NCI-H2081 treated with DMSO at 0.1 percent for 48 hours (cell line): ENCODE measurements at places on chromosomes 16 and 17.

DNA sequence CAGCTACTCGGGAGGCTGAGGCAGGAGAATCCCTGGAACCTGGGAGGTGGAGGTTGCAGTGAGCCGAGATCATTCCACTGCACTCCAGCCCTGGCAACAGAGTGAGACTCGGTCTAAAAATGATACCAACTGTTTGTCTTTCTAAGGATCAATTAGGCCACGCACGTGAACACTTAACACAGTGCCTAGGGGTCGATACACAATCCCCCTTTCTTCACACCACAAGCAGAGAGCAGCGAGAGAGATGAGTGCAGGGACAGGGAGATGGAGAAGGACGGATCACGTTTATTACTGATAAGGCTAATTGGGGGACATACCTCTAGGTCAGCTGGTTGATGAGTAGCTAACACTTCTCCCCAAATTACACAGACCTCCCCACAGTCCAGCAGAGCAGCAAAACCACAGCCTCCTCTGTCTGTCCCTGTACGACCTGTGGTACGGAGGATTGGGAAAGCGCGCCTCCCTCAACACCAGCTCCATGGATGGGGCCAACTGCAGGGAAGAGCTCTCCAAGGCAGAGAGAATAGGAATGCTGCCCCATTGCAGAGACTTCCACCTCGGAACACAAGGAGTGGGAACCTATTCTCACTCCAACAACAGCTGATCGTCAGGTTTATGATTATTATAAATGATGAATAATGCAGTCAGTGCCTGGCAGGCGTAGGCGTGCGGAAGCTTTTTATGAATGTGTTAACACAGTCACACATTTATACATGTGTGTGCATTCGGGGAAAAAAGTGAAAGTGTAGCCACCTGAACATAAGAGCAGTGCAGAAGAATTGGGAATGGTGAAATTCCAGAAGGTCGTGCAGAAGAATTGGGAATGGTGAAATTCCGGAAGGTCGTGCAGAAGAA lies 155.1 kb downstream of the C16orf95 start:
- DNase-seq, result no peak

DNA sequence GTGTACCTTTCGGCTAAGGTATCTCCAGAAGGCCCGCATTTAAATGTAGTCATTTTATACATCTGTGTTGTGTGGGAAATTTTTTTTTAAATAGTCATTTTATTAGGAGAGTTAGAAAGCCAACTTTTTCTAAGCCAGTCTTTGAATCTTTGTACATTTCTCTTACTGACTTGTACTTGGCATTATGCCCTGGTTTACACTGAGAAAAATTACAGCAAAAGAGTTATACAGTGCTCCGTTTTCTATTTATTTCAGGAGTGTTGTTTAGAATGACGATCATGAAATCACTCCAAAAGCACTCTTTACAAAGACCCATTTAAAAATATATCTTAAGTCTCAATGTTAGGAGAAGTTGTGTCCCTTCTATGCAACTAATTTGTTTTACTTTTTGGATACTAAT lies 91.8 kb downstream of the CYB561 start:
- no peak for DNase-seq

DNA sequence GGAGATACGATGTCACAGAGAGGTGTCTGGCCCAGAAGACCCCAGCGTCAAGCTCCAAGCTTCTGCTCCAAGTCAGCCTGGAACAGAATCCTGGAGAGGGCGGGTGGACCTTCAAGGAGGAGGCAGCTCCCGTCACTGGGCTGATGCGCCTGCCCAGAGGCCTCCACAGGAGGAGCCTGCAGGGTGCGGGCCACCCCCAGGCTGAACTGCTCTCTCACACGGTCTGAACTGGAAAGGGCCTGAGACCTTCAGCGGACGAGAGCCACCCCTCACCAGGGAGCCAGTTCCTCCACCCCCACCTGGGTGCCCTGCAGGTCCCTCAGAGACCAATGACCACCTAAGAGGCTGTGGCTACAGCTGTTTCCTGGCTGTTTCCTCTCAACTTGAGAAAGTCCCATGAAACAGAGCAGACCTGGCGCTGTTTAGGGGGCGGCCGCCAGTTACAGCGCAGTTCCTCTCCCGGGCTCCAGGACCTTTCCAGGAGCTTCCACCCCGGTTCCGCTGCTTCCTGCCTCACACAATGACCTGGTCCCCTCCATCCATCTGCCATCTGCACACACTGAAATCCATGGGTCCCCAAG lies 36.0 kb upstream of the KLHDC4 start:
- no peak for DNase-seq

DNA sequence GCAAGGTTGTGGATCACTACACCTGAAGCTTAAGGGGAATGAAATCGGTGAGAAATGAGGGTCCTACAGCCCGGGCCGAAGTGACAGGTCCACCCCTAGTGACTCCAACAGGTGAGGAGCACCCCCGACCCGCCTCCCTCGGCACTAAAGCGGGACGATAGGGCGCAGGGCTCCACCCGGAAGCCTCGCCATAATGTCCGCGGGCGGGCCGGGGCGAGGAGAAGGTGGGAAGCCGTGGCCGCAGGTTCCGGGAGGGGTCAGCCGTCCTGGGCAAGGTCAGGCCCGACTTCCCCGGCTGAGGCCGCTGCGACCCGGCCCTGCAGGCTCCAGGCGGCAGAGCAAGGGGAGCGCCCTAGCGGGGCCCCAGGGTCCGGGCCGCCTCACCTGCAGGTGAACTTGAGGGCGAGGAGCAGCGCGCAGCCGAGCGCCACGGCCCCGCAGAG lies 543 bp downstream of the TXNDC11 start:
- DNase-seq, result no peak

DNA sequence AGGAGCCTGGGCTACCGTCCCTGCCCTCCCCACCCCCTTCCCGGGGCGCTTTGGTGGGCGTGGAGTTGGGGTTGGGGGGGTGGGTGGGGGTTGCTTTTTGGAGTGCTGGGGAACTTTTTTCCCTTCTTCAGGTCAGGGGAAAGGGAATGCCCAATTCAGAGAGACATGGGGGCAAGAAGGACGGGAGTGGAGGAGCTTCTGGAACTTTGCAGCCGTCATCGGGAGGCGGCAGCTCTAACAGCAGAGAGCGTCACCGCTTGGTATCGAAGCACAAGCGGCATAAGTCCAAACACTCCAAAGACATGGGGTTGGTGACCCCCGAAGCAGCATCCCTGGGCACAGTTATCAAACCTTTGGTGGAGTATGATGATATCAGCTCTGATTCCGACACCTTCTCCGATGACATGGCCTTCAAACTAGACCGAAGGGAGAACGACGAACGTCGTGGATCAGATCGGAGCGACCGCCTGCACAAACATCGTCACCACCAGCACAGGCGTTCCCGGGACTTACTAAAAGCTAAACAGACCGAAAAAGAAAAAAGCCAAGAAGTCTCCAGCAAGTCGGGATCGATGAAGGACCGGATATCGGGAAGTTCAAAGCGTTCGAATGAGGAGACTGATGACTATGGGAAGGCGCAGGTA lies 762 bp downstream of the CDK12 start:
- DNase-seq, result no peak

- no peak for DNase-seq
These were observed 3.3 kb upstream of the FASN start for GRCh38 chr17:82101301-82101715.

DNA sequence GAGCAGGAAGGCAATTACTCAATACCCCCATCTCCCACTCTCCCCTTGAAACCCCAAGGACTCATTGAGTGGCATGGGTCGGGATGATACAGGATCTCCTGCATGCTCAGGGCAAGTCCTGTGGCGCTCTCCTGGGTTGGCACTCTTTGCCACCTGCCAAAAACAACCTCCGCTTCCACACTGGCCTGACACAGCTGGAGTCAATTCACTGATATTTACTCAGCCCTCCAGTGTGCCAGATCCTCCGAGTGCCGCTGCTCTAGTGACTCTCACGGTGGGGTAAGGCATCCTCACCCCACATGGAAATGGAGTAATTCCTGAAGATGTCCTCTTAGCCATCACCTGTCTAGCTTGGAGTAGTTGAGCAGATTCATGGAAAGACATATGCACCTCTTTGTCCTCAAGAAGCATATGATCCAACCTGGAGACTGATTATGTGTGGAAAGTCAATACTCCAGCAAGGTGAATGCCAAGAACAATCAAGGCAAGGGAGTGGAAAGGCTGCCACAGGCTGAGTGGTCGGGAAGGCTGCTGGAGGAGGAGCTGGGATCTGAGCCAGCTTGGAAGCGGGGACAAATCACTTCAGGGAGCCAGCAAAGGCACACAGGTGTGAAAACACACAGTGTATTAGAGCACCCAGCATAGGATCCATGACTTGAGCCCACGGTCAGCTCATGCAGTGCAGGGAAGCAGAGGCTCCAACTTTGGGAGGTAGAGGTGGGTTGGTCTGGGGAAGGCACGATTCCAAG lies 12.6 kb upstream of the GOSR2 start:
- DNase-seq, result peak; percentile 86

DNA sequence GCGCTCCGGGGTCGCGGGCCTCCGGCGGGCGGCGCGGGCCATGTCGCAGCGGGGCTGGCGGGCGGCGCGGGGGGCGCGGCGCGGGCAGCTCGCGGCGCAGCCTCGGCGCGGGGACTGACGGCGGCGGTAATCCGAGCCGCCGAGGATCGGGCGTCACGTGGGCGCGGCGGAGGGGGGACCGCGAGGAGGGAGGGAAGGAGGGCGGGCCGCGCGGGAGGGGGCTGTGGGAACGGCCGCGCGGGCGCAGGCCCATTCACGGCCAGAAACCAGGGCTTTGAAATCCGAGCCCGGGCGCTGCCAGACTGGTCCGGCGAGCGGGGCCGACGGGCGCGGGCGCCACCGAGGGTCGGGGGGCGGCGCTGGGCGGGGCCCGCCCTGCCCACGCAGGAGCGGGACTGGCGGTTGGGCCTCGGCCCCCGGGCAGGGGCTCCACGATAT lies at the start of gene MTSS2:
Gene MTSS2, minus strand, starts transcription at position 116 of the 438 bp plus-strand sequence. CDS start 262 bp downstream, outside the sequence.
- DNase-seq, result no peak

DNA sequence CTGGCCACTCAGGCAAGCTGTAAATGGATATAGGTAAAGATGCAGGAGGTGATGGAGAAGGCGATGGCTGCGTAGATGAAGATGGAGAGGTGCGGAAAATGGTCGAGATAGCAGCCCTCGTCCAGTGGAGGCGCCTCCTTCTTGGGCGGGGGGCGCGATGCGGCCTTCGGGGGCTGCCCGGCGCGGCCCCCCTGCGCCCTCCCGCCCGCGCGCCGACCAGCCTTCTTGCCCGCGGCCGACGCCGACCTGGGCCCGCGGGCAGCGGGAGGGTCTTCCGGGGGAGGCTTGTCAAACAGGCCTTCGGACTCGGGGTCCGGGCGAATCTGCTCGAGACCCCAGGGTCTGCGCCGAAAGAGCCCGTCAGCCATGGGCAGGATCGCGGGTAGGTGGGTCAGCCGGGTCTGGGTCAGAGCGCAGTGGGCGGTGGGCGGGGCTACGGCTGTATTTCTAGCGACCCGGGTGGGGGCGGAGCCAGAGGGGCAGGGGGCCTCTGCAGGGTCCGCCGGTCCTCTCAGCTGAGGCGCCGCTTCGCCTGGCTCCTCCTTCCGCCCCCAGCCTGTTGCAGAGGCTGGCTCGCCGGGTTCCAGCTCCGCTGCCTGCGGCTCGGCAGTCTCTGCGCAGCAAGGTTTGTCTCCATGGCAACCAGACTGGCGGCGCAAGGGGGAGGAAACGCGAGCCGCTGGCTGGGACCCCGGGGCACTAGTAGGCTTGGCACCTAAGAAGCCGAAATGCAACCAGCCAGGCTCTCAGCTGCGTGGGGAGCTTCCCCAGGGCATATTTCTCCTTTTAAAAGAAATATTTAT lies 14.4 kb downstream of the MIS12 start:
- DNase-seq, result peak; percentile 14

DNA sequence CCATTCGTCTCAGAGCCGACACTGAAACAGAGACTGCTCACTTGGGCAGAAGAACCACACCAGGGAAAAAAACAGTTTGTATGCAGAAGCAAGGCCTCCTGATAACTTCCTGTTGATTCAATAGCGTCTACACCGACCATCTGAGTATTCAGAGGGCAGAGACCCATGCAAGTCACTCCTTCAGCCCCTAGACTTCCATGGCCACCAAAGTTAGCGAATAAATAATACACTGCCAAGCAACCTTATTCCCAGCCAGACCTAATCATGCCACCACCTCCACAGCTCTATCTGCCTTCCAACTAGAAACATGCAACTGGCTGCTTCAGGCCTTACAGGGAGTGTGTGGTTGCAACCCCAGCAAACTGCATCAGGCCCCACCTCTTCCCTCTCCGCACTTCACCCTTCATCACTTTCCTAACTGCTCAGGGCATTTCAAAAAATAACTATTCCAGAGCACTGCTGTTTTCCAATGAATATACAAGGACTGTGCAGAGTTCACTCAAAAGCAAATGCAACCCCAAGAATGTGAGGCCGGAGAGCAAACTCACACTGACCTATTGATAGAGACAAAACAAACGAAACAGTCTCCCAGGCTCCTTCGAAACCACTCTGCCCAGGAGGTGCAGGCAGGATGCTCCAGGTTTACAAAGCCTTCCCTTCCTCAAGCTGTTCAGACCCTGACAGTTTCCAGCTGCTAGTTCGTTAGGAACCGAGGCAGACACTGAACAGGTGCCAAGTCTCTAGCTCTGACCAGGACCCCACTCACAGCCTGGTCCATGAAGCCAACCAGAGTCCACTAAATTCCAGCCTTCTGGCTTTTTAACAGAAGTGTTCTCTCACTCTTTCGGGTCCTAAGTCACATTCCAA lies 3.6 kb downstream of the USP7 start:
- no peak for DNase-seq

DNA sequence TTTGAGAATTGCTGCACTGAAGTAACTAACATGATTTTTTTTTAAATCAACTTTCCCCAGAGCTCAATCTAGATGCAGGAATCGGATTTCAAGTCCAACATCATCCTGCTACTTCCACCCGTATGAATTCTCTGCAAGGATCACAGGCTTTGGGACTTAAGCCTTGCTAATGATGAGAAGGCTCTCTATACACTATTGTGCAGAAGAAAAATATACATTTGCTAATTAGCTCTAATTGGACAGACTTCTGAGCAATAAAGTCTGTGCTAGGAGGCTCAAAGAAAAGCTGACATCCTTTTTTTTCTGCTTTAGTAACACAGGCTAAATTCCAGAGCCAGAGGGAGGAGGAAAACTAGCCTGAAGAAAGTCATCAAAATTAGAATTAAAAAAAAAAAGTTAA lies 433.6 kb downstream of the PMP22 start:
- DNase-seq, result no peak

GRCh38 chr17:81713004-81713555 lies 996 bp downstream of the SLC25A10 start:
- DNase-seq, result no peak

DNA sequence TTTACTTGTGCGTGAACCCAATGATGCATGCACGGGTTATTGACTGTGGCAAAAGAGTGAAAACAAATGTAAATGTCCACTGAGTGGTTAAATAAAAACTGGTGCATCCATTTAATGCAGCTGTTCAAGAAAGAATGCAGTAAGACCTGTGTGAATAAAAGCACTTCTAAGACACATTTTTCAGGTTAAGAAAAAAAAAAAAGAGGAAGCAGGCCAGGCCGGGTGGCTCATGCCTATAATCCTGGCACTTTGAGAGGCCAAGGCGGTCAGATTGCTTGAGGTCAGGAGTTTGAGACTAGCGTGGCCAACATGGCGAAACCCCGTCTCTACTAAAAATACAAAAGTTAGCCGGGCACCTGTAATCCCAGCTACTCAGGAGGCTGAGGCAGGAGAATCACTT lies 11.8 kb downstream of the CNGB1 start:
- no peak for DNase-seq

GRCh38 chr16:57956270-57956808 lies 14.6 kb downstream of the CNGB1 start:
- no peak for DNase-seq
